Left cardiac atrium (tissue), 4 donors: ENCODE measurements at places on chromosomes 4 and X. TPM values are rescaled to one million over a fixed set of nuclear protein-coding genes. Genes with fewer than 3 reads are reported as not detected.

PCDH18 gene
- total RNA-seq, result 5.3 TPM

- no peak for DNase-seq
Measured at GRCh38 chr4:128803783-128804182, 5.7 kb upstream of the JADE1 start.

- no peak for DNase-seq
Measured at GRCh38 chr4:42302348-42302747, 94.9 kb upstream of the SHISA3 start.

DNA sequence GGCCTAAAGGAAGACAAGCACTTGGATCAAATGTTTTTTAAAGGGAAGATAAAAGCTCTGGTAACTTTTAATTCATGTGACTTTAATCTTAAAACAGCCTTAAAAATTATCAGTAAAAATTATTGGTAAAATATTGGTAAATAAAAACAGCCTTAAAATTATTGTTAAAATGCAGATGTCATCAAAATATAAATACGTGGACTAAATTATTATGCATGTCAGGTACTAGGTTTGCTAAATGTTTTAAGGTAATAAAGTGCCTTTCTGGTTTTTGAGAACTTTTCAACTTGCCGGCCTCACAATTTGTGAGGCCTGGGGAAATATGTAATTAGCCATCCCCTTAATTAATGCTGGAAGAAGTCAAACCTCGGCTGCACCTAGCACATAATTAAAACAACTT is 147.7 kb downstream of the PRR32 start:
- DNase-seq, result no peak

DNA sequence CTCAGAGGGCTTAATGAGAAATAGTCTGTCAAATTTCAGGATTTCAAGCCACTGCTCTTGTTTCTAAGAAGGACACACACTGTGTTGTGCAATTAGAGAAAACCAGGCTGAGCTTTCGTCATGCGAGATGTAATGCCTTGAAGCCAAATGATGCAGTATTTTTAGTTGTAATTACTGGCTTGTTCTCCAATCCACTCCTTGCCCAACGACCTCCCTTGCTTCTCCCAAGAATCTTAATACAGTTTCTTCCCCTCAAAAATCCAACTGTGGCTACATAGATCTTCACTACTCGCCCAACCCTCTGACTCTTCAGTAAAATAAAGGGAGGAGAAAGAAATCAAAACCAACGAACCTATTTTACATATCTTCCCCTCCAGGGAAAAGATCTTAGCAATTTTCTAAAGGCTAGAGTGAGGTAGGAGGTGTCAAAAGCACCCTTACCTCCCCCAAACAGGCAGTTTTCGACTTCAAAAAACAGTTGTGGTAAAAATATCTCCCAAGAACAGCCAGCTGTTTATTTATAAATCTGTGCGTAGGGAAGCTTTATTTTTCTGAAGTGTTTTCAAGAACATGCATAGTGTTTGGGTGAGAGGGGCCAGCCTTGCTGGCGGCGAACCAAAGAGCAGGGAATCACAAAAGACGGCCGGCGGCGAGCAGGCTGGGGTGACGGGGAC is 68.7 kb downstream of the MGST2 start:
- no peak for DNase-seq

DNA sequence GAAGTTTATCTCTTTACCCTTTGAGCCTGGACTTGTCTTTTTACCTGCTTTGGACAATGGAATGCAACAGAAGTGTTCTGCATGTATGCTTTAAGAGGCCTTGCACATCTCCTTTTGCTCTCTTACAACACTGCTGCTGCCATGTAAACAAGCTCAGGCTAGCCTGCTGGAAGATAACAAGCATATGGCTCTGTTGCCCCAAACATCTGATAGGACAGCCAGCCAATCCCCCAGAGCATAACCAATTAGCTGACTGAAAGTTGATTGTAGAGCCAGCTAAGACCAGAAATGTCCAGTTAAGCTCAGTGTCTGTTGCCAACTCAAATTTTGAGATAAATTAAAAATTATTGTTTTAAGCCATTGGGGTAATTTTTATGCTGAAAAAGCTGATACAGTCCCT is 510.6 kb upstream of the CNKSR2 start:
- DNase-seq, result no peak

RAB39B gene
- total RNA-seq, result 0.24 TPM

KLF8 gene
- 5.4 TPM for total RNA-seq

GRCh38 chr4:68654946-68655721 is 15.3 kb downstream of the UGT2B15 start:
- no peak for DNase-seq

DNA sequence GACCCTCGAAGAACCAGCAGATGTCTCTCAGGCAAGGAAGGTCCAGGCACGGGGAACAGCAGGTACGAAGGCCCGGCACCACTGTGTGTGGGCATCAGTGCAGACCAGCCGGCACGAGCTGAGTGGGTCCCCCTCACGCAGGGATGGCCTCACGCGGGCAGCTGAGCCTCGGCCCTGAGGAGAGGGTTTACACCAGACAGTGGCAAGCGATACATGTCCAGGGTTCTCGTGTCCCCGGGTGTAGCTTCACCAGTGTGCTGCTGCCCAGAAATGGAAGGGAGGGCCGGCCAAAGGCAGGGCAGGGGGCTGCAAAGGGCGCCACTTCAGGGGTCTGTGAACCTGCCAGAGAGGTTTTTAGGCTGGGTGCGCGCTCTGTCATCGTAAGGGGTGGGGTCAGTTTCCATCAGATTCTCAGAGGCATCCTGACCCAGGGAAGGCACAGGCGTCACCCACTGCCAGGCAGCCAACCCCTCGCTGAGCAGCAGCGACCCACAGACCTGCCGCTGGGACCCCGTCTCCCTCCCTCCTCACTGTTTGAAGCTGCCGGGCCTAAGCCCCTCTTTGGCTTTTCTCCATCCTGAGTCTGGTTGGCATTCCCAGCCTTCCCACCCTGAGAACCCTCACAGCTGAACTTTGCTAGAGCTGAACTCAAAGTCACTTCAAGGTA is 107.0 kb downstream of the CPZ start:
- no peak for DNase-seq

DNA sequence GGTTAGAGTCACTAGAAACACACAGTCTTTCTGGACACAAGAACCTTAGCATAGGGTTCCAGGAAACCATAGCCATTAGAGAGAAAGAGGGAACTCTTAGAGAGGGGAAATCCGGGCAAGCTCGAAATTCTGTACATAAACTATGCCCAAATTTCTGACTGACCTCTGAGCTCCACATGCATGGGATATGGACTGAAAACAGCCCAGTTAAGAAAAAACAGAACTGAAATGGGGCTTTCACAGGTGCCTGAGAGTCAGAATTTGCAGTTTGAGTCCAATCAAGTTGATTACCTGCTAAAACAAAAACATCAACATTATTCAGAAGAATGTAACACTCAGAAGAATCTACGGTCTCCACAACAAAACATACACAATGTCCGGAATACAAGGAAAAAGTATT is 13.1 kb downstream of the DCHS2 start:
- no peak for DNase-seq

DNA sequence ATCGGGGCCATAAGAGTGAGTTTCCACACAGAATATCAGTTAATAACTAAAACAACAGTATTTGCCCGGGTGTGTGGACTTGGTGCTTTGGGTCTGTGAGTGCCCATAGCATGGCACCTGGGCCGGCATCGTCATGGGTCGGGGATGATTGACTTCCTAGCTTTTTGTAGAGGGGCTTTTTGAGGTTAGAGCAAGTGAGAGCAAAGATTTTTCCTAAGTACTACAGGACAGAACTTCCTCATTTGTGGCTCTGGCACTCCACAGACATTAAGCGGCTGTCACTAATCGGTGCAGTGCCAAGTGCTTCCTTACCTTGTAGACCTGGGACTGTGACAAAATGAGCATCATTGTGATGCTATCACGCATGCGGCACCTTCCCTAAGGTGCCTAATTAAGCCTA is 81.0 kb downstream of the SHROOM2 start:
- no peak for DNase-seq

FGA gene
- 0.47 TPM for total RNA-seq

- no peak for DNase-seq
Measured at GRCh38 chrX:103614999-103615398, 7.2 kb downstream of the TCEAL3 start.

C4orf51 gene
- total RNA-seq, result not detected

GLUD2 gene
- total RNA-seq, result 2.0 TPM

GRCh38 chrX:23732704-23733103 is 10.4 kb downstream of the ACOT9 start:
- no peak for DNase-seq

DNA sequence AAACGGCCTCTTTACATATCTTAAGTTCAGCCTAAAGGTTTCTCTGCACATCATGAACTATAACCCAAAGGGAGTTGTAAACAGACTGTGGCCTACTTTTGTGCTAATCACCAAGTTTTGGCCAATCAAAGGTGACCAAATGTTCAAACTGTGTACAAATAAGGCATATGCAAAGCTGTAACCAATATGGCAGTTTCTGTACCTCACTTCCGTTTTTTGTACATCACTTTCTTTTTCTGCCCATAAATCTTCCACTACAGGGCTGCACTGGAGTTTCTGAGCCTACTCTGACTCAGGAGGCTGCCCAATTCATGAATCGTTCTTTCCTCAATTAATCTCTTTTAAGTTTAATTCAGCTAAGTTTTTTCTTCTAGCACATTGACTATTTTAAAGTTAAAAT is 318.7 kb downstream of the SLC7A11 start:
- no peak for DNase-seq
